Gastrocnemius medialis (tissue), 4 donors: ENCODE measurements at places on chromosomes 2 and 18. TPM values are rescaled to one million over a fixed set of nuclear protein-coding genes. Genes with fewer than 3 reads are reported as not detected.

GRCh38 chr2:143875295-143876233 lies 644.4 kb downstream of the ZEB2 start:
- H3K36me3 ChIP-seq = no peaks in the 10 kb centered on the region
- no peak overlapping the region for H3K4me3 ChIP-seq
- no peaks in the 10 kb centered on the region for H3K4me1 ChIP-seq
- DNase-seq = no peak

DNA sequence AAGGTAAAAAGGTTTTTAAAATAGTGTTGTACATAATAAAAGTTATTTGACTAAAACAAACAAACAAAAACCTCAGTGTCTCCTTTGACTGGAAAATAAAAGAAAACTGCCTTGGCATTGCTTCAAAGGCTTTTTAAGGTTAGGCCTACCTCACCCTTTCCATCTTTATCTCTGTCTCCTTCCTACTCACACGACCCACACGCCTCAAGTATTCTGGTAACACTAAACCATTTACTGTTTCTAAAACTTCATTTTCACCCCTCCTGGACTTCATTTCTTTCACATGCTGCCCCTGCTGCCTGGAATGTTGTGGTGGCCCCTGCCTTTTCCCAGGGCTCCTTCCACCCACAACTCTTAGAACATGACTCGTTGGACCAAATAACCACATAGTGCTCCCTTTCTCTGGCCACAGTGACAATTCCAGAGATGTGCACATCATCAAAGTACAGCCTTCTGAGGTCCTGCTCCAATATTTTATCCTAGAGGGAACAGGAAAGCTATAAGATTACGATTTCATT lies 54.0 kb downstream of the ERBB4 start:
- no peak for DNase-seq
- H3K4me1 ChIP-seq = no peaks in the 10 kb centered on the region
- no peaks in the 10 kb centered on the region for H3K36me3 ChIP-seq
- no peak overlapping the region for H3K4me3 ChIP-seq

DNA sequence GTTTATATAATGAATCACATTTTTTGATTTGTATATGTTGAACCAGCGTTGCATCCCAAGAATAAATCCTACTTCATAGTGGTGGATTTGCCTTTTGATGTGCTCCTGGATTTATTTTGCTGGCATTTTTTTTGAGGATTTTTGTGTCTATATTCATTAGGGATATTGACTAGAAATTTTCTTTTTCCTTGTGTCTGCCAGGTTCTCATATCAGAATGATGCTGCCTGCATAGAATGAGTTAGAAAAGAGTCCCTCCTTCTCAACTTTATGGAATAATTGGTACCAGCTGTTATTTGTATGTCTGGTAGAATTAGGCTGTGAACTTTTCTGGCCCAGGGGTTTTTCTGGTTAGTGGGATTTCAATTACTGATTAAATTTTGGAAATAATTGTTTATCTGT lies 457.4 kb upstream of the DSEL start:
- no peak overlapping the region for H3K4me3 ChIP-seq
- no peak overlapping the region for H3K27ac ChIP-seq
- no peaks in the 10 kb centered on the region for H3K27me3 ChIP-seq

Gene DSG1
- not detected for total RNA-seq

GRCh38 chr2:18045230-18045629 lies 166.8 kb downstream of the KCNS3 start:
- H3K4me3 ChIP-seq = no peak overlapping the region
- no peaks in the 10 kb centered on the region for H3K27me3 ChIP-seq
- H3K4me1 ChIP-seq = peaks cover 24% of the 10 kb centered on the region
- no peak overlapping the region for H3K27ac ChIP-seq
- no peak for DNase-seq
- no peaks in the 10 kb centered on the region for H3K36me3 ChIP-seq

Gene RAMP1
- total RNA-seq = 168 TPM

- H3K4me3 ChIP-seq = no peak overlapping the region
- no peak overlapping the region for H3K27ac ChIP-seq
- no peaks in the 10 kb centered on the region for H3K36me3 ChIP-seq
- no peak for DNase-seq
- no peaks in the 10 kb centered on the region for H3K4me1 ChIP-seq
- no peaks in the 10 kb centered on the region for H3K27me3 ChIP-seq
These were observed 307.3 kb downstream of the GBX2 start for GRCh38 chr2:235860871-235861270.

Gene MOB4
- 38.9 TPM for total RNA-seq

Gene FSHR
- not detected for total RNA-seq

- no peaks in the 10 kb centered on the region for H3K27me3 ChIP-seq
- H3K36me3 ChIP-seq = no peaks in the 10 kb centered on the region
These were observed 170.0 kb upstream of the EPAS1 start for GRCh38 chr2:46127176-46127575.

- H3K4me3 ChIP-seq = no peak overlapping the region
- no peak for DNase-seq
- no peaks in the 10 kb centered on the region for H3K27me3 ChIP-seq
- H3K36me3 ChIP-seq = no peaks in the 10 kb centered on the region
- H3K27ac ChIP-seq = no peak overlapping the region
These were observed 3.0 kb upstream of the RND3 start for GRCh38 chr2:150490466-150490865.

DNA sequence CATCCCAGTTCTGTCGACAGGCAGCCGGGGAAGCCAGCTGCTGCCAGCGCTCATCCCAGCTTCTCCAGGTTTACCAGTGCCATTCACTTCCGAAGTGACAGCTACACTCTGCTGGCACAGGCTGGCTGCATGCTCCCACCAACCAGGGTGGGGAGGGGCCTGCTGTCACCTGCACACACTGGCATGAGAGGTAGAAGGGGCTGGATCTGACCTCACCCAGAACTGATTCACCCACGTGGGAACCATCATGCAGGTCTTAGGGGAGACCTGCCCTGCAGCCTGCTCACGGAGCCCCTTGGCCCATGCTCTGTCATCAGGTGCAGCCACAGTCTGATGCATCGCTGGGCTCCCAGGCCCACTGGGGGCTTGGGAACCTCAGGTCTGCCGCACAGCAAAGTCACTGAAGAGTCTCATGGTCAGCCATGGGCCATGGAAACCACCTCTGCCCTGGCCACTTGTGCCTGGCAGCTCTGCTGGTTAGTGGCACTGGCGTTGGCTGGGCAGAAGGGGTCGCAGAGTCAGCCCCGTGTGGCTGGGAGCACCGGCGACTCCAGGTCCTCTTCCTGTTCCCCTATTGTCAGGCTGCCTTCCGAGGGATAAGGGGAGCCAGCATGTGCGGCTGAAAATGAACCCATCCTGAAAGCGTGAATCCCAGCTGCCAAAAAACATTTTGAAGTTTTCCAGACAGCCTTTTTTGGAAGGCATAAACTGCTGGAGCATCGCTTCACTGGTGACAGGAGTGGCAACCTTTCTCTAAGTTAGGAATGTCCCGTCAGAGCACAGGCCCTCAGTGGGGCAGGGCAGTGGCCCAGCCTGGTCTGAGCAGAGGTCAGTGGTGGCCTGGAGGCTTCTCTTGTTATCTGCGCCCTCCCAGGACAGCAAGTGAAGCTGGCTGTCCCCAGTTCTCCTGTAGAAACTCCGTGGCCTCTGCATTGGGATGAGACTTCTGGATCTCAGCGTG lies 157.8 kb downstream of the SEPTIN10 start:
- H3K36me3 ChIP-seq = no peaks in the 10 kb centered on the region
- H3K27ac ChIP-seq = no peak overlapping the region
- peaks cover 25% of the 10 kb centered on the region for H3K4me1 ChIP-seq
- no peak overlapping the region for H3K4me3 ChIP-seq
- H3K27me3 ChIP-seq = no peaks in the 10 kb centered on the region
- DNase-seq = no peak

DNA sequence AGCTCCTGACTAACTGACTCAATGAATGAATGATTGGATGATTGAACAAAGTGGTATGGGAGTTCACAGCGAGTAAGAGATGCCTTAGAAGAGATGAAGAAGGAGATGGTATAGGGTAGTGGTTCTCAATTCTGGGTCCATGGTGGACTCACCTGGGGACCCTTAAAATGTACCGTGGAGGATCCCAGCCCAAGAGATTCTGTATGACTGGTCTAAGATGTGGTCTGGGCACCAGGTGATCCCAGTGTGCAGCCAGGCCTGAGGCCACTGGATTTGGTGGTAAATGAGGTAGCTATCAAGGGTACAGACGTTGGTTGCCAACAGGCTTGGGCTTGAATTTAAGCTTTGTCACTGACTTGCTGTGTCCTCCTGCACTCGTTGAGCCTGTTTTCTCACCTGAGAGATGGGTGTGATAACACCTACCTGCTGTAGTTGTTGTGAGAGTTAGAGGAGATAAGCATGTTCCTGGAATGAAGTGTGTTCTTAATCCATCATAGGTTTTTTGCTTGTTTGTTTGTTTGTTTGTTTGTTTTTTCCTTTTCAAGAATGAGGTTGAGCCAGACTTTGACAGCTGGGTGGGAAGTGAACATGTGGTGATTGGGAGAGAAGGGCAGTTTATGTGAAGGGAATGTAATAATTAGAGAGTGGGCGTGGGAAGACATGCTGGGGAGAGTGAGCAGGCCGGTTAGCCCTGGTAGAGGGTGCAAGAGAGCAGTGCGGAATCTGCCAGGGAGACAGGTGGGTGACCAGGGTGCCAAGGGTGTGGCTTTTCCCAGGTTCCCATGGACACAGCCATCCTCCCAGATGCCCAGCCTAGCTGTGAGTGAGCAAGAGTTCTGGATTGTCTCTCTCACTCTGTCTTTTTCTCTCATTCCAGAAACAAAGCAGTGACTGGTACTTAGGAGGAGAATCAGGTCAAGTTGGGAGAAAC lies 31.4 kb upstream of the IL1B start:
- peaks cover 3% of the 10 kb centered on the region for H3K27me3 ChIP-seq
- no peak overlapping the region for H3K27ac ChIP-seq
- H3K4me1 ChIP-seq = peaks cover 9% of the 10 kb centered on the region
- no peak overlapping the region for H3K4me3 ChIP-seq

DNA sequence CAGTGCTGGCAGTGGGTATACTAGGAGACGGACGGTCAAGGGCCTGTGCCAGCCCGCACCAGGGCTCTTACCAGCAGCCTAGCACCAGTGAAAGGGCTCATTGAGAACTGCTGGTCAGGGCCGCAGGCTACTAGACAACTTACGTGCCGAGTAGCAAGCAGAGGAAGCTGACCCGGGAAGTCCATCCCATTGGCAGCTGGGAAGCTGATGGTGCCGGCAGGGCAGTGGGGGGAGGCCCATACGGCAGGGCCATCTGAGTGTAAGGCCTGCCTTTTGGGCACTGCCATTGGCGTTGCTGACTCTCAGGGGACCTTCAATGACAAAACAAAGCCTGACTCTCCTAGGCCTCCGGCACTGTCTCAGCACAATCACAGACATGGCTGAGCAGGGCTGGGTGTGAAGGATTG lies 20.6 kb downstream of the EFR3B start:
- no peaks in the 10 kb centered on the region for H3K36me3 ChIP-seq
- DNase-seq = no peak
- no peak overlapping the region for H3K4me3 ChIP-seq
- H3K4me1 ChIP-seq = peaks cover 20% of the 10 kb centered on the region
- H3K27ac ChIP-seq = peak overlapping the region; percentile 75
- no peaks in the 10 kb centered on the region for H3K27me3 ChIP-seq

DNA sequence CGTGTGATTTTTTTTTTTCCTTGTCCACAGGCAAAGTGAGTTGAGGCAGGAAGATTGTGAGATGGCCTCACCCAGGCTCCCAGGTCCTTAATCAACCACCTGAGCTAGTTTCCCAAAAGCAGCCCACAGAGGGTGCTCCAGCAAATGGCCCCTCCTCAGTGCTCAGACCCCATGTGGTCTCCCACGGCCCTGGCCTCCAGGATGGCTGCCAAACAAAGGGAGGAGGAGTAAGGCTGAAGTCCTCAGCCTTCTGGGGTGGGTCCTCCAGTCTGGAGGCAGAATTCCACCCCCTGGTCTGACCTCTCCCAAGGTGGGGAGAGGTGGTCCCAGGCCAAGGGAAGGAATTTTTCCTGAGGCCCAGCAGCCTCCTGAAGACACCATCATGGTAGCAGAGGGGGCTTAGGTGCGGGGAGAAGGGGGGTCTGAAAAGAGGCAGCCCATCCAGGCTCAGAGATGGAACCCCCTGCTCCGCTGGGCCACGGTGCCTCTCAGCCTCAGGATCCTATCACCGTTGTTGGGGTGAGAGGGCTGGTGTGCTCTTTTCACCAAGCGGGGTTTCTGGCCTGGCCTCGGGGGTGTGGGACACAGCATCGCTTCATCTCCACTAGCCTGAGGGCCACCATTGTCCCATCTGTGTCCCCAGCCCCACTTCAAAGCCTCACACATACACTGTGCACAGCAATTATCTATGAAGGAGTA lies 2.3 kb downstream of the NGEF start:
- H3K4me1 ChIP-seq = no peaks in the 10 kb centered on the region
- no peaks in the 10 kb centered on the region for H3K27me3 ChIP-seq
- no peak for DNase-seq
- no peak overlapping the region for H3K4me3 ChIP-seq
- no peaks in the 10 kb centered on the region for H3K36me3 ChIP-seq

- no peak overlapping the region for H3K4me3 ChIP-seq
- H3K36me3 ChIP-seq = no peaks in the 10 kb centered on the region
- H3K27ac ChIP-seq = no peak overlapping the region
- H3K4me1 ChIP-seq = peaks cover 21% of the 10 kb centered on the region
These were observed 87.5 kb downstream of the TRIB2 start for GRCh38 chr2:12804091-12804856.

DNA sequence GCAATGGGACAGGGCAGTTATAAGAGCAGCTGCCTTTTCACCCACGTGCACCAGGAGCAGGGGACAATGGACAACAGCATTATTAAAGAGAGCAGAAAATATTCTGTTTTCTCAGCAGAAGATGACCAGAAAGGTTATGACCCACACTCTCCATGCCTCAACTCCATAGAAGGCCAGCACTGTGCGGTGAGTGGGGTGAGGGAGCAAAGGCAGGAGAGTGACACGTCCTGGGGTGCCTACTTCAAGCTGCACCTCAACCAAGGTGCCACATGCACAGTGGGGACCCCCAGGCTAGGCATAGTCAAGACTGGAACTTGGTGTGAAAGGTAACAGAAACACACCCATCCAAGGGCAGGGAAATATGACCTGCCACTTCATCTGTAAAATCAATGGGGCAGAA lies 50.4 kb downstream of the POLR1A start:
- no peak overlapping the region for H3K27ac ChIP-seq
- DNase-seq = no peak
- H3K4me1 ChIP-seq = no peaks in the 10 kb centered on the region
- H3K4me3 ChIP-seq = no peak overlapping the region
- H3K27me3 ChIP-seq = no peaks in the 10 kb centered on the region

GRCh38 chr18:23154823-23155500 lies 19.7 kb downstream of the CABLES1 start:
- H3K36me3 ChIP-seq = no peaks in the 10 kb centered on the region
- no peaks in the 10 kb centered on the region for H3K4me1 ChIP-seq
- H3K4me3 ChIP-seq = no peak overlapping the region
- no peak for DNase-seq

GRCh38 chr2:41923156-41923786 lies 124.5 kb upstream of the PKDCC start:
- H3K27me3 ChIP-seq = no peaks in the 10 kb centered on the region
- no peak for DNase-seq
- H3K4me3 ChIP-seq = no peak overlapping the region
- peak overlapping the region; percentile 98 for H3K27ac ChIP-seq
- H3K4me1 ChIP-seq = peaks cover 61% of the 10 kb centered on the region

- H3K4me3 ChIP-seq = no peak overlapping the region
- no peaks in the 10 kb centered on the region for H3K4me1 ChIP-seq
- no peak overlapping the region for H3K27ac ChIP-seq
- DNase-seq = no peak
These were observed 1378.4 kb upstream of the PIK3C3 start for GRCh38 chr18:40576507-40577115.
